ENCODE measurements at places on chromosomes 7 and 10. TPM values are rescaled to one million over a fixed set of nuclear protein-coding genes. Genes with fewer than 3 reads are reported as not detected.

ERVW-1 gene
- polyA plus RNA-seq = not detected

GCK gene
- polyA plus RNA-seq = 0.13 TPM

DNA sequence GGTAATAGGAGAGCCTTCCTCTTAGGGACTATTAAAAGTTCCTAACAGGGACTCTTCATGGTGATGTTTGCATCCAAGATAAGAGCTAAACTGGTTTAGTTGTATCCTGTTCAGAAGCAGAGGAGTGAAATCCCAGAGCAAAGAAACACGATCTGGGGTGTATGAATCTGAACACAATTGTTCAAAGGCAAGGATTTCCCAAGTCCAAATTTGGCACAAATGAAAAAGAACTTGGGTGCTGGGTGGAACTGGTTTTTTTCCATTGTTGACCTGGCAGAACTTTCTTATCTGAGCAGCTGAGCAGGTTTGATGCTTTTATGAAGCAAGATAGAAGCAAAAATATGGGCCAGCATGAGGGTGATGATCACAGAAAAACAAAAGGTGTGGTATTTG is 6.0 kb downstream of the AGFG2 start:
- no peaks in the 10 kb centered on the region for H3K27me3 ChIP-seq
- H3K4me3 ChIP-seq = no peak overlapping the region
- H3K27ac ChIP-seq = peak overlapping the region; percentile 94
- peaks cover 2% of the 10 kb centered on the region for H3K36me3 ChIP-seq
- peaks cover 56% of the 10 kb centered on the region for H3K4me1 ChIP-seq
- DNase-seq = no peak

DNA sequence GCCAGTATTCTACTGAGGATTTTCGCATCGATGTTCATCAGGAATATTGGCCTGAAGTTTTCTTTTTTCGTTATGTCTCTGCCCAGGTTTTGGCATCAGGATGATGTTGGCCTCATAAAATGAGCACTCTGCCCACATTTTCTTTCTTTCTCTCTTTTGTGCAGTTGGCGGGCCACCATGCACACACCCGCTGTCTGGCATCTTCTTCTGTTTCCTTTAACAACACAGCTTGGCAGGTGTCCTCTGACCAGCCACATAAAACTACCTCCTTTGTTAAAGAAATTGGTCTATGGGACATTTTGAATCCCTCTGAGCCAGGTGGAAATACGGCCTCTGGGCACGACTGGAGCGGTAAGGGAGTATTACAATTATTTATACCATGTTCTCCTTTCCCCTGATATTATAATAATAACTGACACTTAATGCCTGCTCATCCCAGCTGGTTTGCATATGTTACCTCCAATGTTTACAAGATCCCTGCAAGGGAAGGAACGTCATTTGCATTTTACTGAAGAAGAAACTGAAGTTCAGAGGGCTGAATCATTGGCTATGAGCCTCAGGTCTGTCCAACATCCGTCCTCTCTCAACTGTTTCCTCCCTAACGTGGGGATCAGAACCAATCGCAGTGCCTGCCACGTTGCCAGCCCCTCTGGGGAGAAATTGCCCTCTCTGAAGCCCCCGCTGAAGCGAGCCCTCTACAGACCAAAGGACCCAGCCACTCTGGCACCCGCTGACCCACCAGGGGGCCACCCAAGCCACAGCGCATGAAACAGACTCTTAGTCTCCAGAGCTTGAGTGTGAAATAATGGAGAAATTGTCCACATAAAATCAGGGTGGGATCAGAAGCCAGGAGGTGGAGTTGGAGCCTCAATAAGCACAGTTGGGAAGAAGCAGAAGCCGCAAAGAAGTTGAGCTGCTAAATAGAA is 125.0 kb upstream of the FOXK1 start:
- no peak overlapping the region for H3K27ac ChIP-seq
- no peaks in the 10 kb centered on the region for H3K27me3 ChIP-seq
- no peak overlapping the region for H3K4me3 ChIP-seq

ANXA8 gene
- not detected for polyA plus RNA-seq

GRCh38 chr7:12257582-12257981 is 46.5 kb downstream of the TMEM106B start:
- DNase-seq = peak; percentile 22
- H3K4me1 ChIP-seq = no peaks in the 10 kb centered on the region
- no peaks in the 10 kb centered on the region for H3K27me3 ChIP-seq
- no peak overlapping the region for H3K4me3 ChIP-seq
- H3K36me3 ChIP-seq = no peaks in the 10 kb centered on the region
- H3K27ac ChIP-seq = no peak overlapping the region

GRCh38 chr10:77636967-77637531 is 559 bp downstream of the KCNMA1 start:
- H3K4me3 ChIP-seq = no peak overlapping the region
- H3K27me3 ChIP-seq = peaks cover 54% of the 10 kb centered on the region
- H3K36me3 ChIP-seq = no peaks in the 10 kb centered on the region
- H3K4me1 ChIP-seq = no peaks in the 10 kb centered on the region
- no peak overlapping the region for H3K27ac ChIP-seq

NKX1-2 gene
- not detected for polyA plus RNA-seq

- H3K36me3 ChIP-seq = no peaks in the 10 kb centered on the region
- DNase-seq = no peak
- no peaks in the 10 kb centered on the region for H3K4me1 ChIP-seq
- no peaks in the 10 kb centered on the region for H3K27me3 ChIP-seq
- H3K4me3 ChIP-seq = no peak overlapping the region
These were observed 80.1 kb downstream of the CABCOCO1 start for GRCh38 chr10:61742812-61743211.

- H3K36me3 ChIP-seq = no peaks in the 10 kb centered on the region
- DNase-seq = no peak
- no peaks in the 10 kb centered on the region for H3K27me3 ChIP-seq
- H3K4me3 ChIP-seq = no peak overlapping the region
- no peaks in the 10 kb centered on the region for H3K4me1 ChIP-seq
These were observed 434.7 kb upstream of the GRM3 start for GRCh38 chr7:86209036-86209435.

Measured in endothelial cell of umbilical vein (primary cell).